ENCODE measurements at places on chromosomes 11 and 22. TPM values are rescaled to one million over a fixed set of nuclear protein-coding genes. Genes with fewer than 3 reads are reported as not detected.

CLMP gene
- total RNA-seq: 184 TPM

RAB30 gene
- total RNA-seq: 18.2 TPM

SORL1 gene
- total RNA-seq: 7.5 TPM

DNA sequence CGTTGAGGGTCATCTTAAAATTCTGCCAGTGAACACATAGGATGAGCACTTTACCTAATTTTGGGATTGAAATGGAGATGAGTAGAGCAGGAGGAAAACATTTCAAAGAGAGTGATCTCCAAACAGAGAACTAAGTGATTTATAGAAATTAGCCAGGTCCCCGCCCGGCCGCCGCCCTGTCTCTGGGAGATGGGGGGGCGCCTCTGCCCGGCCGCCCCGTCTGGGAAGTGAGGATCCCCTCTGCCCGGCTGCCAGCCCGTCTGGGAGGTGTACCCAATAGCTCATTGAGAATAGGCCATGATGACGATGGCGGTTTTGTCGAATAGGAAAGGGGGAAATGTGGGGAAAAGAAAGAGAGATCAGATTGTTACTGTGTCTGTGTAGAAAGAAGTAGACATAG lies 276.7 kb upstream of the C11orf87 start:
- DNase-seq: no peak

DNA sequence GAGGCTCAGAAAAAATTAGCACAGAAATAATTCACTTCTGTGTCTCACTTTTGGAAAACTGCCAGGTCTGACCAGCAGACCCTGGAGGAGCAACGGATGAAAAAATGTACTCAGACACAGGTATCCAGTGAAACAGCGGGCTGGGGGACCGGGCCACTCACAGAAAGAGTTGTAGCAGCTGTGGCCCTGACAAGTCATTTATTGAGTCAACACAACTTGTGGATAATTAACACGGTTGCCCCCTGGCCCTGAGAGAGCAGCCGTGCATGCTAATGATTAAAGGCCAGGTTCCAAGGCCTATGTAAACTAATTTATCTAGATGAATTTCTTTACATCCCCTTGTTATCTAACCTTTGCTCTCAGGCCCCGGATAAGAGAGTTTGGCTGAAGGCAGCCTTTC lies 131.3 kb downstream of the AASDHPPT start:
- no peak for DNase-seq

GRCh38 chr11:132278801-132279574 lies 908.6 kb downstream of the NTM start:
- DNase-seq: no peak
